ENCODE measurements at places on chromosomes 1 and 21.

DNA sequence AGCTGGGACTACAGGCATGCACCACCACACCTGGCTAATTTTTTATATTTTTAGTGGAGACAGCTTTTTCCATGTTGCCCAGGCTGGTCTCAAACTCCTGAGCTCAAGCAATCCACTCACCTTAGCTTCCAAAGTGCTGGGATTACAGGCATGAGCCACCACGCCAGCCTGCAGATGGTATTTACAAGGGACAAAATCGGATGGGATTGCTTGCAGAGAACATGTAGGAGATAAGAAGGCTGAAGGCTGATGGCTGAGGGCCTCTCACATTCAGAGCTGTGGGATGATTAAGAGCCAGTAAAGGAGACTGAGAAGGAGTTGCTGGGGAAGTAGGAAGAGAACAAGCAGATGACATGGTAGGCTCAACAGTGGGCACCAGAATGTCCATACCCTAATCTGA lies 24.0 kb upstream of the QSOX1 start:
- no peak for DNase-seq

DNA sequence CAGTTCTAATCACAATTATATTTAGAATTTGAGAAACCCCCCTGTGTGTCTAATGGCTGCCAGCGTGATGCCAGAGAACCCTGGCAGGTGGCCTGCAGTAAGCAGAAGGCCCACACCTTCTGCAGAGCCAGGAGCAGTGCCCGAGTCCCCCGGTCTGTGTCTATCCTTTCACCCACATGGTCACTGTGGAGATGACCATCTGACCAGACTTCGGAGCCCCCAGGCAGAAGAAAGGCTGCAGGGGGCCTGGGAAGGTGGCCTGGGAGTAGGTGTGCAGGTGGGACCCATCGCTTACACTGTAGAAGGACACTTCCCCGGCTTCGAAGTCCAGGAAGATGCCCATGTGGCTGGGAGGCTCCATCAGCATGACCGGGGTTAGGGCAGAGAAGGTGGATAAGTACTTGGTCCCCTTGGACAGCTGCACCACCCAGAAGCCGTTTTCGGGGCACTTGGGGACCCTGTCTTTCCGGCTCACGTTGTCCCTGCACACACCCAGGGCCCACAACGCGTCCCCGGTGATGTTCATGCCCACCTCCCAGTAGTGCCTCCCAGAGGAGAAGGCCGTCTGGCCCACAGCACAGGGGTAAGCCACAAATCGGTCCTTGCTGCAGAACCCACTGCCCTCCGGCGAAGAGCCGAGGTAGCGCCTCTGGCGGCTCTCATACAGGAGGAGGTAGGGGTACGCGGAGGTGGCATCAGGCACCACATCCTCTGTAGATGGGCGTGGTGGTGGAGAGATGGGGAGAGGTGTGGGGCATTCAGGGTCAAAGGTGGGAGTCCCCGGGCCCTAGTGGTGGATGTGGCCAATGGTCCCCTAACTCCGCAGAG lies 1.6 kb upstream of the TRIM11 start:
- DNase-seq: peak; percentile 37

- DNase-seq: no peak
Measured at GRCh38 chr1:109927911-109928321, 17.3 kb downstream of the CSF1 start.

- no peak for DNase-seq
Measured at GRCh38 chr1:40308036-40308727, 8.9 kb downstream of the COL9A2 start.

DNA sequence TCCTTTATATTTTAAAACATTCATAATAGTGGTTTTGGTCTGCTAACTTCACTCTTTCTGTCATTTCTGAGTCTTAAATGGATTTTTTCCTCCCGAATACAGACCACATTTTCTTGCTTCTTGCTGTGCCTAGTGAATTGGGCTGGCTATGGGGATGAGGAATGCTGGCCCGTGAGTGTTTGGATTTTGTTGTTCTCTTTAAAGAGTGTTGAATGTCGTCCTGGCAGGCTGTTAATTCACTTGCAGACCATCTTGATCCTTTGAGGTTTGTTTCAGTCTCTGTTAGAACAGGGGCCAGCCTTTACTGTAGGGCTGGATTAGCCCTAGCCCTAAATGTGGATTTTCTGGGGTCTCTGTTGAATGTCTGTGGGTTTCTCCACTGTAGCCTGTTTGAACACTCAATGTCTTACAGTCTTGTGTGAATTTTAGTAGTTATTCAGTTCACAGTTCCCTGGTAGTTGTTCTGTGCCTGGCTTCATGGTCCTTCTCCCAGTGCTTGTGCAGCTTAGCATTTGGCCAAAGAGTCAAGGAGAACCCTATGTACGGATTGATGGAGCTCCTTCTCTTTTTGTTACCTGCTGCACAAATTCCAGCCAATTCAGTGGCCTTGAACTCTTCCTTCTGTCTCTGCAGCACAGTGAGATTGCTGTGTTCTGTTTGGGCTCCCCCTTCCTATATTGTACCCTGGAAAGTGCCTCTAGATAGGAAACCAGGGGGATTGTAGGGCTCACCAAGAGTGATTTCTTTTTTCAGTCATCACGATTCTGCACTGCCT lies 95.7 kb downstream of the DYRK1A start:
- no peak for DNase-seq

DNA sequence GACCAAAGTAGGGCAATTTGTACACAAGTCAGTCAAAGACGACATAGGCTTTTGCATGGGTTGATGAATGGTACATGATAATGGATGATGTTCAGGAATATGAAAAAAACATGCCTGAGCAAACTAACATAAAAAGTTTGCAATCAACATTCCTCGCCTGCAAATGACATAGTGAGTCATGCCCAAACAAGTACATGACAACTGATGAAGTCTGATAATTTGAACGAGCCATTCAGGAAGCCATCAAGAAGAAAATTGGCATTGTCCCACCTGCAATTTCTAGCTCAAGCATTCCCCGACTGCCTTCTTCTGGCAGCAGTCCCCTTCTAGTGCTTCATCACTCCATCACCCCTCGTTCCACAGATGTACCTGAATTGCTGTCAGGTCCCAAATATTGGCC lies 118.4 kb upstream of the NR5A2 start:
- no peak for DNase-seq
